GM13976 (cell line): ENCODE measurements at places on chromosomes 2 and 18.

DNA sequence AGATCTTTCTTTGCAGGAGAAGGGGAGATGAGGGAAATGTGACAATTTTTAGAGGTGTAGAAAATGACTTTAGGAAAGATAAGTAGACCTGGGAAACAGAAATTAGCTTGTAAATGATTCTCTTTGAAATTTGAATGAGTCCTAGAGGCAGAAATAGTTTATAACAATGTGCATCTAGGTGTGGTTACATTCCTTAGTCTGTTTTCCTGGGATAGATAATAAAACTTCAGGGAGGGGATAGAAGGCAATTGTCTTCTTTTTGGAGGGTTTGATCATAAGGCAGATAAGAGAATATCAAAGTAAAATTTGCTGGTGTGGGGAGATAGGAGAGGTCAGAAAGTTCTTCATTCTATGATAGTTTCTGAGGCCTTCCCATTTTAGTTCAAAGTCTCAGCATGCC lies 1344.3 kb upstream of the LRRTM1 start:
- no peak for DNase-seq

- peak; percentile 70 for DNase-seq
These were observed 120.5 kb downstream of the ZFP36L2 start for GRCh38 chr2:43105586-43106558.

- DNase-seq, result peak; percentile 5
These were observed 219.8 kb downstream of the DPP10 start for GRCh38 chr2:114661971-114662939.

DNA sequence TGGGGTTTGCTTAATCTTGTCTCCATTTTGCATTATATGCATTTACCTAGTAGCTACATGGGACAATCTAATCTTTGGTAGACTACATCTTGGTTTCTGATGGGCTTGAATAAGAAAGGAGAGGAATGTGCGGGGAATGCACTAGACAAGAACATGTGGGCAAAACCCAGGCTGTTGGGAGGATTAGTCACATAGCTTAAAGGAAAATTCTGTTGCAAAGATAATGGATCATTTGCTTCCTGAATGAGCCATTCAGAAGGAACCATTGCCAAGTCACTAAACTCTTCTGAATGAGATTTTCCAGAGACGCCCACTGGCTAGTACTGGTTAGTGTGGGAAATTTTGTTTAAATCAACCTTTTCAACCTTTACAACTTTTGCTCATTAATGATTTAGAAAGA lies 84.8 kb downstream of the OSBPL6 start:
- DNase-seq, result no peak

DNA sequence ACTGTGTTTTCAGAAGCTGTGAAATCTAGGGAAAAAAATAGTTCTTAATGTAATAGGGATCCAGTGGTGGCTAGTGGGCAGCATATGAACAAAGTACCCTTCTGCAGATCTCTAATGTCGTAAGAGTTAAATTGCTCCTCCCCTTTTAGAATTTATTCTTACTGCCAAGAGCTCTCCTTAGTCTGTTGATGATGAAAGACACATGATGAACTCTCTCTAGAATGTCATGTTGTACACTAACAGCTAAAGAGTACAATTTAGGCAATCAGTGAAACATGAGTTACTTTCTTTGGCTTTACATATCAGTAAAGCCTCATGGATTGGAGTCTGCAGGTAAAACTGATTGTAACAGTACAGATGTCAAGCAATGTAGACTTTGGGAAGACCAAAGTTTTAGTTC lies 84.2 kb downstream of the SLC39A10 start:
- no peak for DNase-seq

- no peak for DNase-seq
These were observed 251.3 kb downstream of the PLCL1 start for GRCh38 chr2:198055716-198056115.

- no peak for DNase-seq
These were observed 164.8 kb downstream of the CELF4 start for GRCh38 chr18:37400802-37401201.

DNA sequence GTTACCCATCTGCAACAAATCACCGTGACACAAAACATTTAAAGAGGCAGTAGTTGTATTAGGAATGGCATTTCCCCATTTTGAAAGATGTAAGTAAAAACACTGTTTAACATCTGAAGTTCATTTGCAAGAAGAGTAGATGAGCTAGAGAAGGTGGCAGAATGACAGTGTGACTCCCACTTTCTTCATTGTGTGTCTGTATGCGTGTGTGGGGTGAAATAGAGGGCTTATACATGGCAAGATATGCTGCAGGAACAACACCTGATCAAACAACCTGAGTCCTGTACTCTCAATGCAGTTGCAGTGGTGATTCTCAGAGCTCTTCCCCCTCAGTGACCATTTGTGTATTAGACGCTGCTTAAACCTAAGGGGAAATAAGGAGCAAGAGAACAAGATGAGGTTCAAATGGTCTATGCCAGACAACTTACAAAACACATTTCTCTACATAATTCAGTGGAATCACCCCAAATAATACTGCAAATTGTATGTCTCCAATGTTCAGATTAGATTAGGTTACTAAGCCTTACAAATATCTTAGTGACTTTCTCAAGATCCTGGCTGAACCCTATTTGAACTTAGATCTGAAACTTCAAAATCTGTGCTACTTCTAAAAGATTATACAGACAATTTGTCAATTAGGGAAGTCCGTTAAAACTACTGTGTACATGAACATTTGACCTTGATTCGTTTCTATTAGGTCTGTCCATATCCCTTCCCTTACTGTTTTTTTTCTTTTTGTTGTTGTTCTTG lies 230.1 kb downstream of the LRRTM1 start:
- DNase-seq, result no peak
